ENCODE measurements at places on chromosomes 5 and 9.
A peak's percentile ranks its signal among the peaks of the same experiment; 100 is the strongest.

GRCh38 chr9:2788919-2789318 is 55.0 kb downstream of the PUM3 start:
- no peak for DNase-seq

- DNase-seq: no peak
Measured at GRCh38 chr9:88580961-88581360, 46.0 kb downstream of the NXNL2 start.

GRCh38 chr9:99601571-99602111 is 220.0 kb upstream of the NR4A3 start:
- DNase-seq: no peak

DNA sequence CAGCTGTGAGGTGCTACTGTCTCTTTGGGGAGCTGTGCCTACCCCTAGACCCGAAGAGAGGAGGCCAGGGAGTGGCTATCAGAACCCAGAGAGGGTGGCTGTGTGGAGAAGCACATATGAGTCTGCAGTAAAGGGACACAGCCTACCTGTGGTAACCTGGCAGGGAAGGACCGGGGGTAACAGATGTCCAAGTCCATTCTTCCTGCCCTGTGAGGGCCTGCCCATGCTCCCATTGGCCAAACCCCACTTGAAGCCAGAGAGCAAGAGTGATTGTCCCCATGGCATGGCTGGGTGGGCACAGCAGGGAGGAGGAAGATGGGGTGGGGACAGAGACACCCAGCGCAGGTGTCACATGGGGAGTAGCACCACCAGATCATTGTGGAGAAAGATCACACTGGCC is 39.3 kb downstream of the BOD1 start:
- no peak for DNase-seq

DNA sequence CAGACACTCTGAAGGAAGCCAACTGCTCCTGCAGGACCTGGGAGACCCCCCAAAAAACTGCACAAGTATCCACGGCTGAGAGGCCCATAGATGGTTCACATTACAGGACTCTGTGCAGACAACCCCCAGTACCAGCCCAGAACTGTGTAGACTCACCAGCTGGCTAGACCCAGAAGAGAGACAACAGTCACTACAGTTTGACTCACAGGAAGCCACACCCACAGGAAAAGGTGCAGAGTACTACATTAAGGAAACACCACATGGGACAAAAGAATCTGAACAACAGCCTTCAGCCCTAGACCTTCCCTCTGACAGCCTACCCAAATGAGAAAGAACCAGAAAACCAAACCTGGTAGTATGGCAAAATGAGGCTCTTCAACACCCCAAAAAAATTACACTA is 281.2 kb upstream of the RGMB start:
- DNase-seq: no peak

- no peak for DNase-seq
Measured at GRCh38 chr5:9699681-9700080, 69.5 kb upstream of the TAS2R1 start.

GRCh38 chr9:81849631-81850259 is 78.5 kb upstream of the SPATA31D4 start:
- DNase-seq: no peak

GRCh38 chr9:88322906-88323566 is 65.2 kb upstream of the SPIN1 start:
- DNase-seq: no peak

- DNase-seq: no peak
Measured at GRCh38 chr5:59130431-59130830, 547.6 kb downstream of the RAB3C start.

DNA sequence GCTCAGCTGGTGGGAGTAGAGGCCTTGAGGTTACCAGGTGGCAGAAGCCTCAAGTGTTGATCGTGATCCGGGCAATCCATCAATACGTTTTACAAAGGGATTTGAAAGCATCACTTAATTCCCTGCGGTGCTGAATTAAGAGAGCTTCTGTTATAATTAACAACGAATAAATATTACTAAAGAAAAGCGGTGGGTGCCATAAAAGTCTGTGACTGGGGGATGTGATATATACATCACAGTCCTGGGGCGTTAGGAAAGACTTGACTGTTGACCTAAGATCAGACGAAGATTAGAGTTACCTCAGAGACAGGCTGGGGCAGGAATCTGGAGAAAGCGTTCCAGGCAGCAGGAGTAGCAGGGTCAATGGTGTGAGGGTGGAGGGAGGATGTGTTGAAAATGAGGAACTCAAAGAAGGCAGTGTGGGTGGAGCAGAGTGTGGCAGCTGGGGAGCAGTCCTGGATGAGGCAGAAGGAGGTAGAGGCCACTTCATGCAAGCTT is 6.7 kb upstream of the C5orf63 start:
- DNase-seq: no peak

GRCh38 chr9:120923620-120924328 is 2.8 kb downstream of the TRAF1 start:
- no peak for DNase-seq

GRCh38 chr5:169099801-169100734 is 200.9 kb downstream of the SLIT3 start:
- DNase-seq: no peak

- no peak for DNase-seq
Measured at GRCh38 chr9:93007529-93008058, 50.9 kb upstream of the SUSD3 start.

- DNase-seq: no peak
Measured at GRCh38 chr5:91206734-91207133, 176.4 kb downstream of the ARRDC3 start.

DNA sequence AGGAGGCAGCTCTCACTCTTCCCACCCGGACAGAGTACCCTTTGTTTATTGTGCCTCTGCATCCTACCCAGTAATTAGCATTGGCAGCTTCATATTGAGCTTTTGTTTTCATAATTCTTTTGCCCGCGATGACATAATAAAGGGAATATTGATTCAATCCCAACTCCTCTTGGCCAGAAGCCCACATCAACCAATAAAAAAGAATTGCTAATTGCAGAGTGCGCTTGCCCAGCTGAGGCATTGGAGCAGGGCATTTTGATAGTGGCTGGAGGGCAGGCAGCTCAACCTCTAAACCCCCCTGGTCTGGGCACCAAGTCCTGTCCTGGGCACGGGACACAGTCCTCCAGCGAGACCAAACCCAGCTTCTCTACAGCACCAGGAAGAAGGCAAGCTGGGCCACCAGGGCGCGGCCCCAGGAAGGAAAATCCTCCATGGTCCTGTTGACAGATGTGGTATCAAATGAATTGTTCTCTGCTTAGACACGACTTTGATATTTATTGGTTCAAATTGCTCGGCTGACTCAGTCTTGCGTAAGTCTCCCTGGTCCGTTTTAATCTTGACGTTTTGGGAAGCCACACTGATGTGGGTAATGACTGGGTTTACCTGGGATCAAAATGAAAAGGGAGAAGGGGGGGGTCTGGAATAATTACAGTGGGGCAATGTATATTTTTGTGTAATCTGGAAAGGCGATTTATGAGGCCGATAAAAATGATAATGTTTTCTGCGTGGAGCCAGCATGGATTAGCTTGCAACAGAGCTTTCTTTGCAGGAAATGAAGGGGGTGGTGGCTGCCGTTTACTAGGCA is 220.7 kb upstream of the MSX2 start:
- no peak for DNase-seq

DNA sequence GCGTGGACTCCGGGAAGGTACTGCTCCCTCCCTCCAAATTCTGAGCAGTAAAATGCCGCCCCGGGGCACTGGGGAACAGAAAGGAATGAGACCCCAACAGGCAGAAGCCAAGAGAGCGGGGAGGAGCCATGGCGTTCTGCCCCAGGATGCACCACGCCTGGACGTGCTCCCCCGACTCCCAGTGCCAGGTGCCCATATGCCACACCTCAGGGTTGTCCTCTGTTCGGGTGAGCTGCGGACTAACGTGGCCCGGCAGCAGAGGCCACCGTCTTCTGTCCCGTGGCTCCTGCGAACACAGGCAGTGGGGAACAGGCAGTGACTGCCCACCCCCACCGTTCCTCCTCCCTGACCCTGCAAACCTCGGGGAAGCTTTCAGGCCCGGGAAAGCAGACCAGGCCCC is 4.8 kb downstream of the SURF6 start:
- DNase-seq: no peak

GRCh38 chr5:103385722-103386121 is 127.2 kb downstream of the MACIR start:
- DNase-seq: no peak

DNA sequence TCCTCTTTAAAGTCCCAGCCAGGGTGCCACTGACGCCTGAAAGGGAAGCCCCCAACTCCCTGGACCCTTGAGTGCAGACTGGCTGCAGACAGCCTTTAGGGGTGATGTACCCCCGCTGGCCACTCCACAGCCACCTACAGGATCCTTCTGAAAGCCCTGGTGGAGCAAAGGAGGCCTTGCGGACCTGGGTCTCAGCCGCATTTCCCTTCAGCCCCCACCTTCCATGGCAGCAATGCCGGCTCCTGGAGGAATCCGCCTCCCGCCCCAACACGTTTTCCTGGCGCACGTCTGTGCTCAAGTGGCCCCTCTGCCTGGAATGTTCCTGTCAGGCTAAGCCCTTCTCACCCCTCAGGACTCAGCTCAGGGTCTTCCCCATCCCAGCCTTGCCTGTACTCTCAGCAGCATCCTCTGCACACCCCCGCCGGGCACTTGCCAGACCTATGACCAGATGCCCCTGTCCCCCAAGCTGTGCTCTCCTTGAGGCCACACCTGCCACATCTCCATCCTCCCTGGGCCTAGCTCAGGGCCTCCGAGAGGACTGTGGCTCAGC is 134.1 kb upstream of the RAPGEF1 start:
- DNase-seq: no peak

DNA sequence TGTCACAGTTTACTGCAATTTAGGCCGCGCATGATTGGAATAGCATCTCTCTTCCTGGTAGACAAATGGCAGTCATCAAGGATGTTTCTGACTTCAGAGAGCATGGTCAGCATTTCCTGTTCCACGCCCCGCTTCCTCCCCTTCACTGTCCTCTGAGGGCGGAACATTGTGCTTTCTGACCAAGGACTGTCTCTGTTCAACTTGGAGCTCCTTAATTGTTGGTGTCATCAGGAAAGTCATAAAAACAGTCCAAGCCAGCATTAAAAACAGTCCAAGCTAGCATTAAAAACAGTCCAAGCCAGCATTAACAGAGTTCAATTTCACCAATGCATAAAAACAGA is 301.3 kb upstream of the IRX4 start:
- no peak for DNase-seq

GRCh38 chr9:100465274-100465673 is 7.7 kb upstream of the TMEFF1 start:
- no peak for DNase-seq

DNA sequence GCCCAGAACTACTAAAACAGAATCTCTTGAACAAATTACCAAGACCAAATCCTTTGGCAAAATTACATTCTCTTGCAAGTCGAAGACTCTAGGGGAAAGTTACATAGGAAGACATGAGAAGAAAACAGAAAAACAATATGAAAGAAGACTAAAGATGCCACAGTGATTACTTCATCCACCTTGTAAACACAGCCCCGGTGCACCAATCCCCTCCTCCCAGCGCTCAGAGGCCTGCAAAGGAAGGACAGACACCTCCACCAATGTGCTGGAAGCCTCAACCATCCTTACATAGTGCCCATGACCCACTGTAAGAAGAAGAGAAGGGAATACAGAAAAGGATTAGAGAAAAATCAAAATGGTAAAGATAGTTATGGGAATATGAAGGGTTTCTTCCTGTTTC is 218.5 kb downstream of the SPOCK1 start:
- DNase-seq: no peak

- no peak for DNase-seq
Measured at GRCh38 chr9:85639675-85640186, 102.0 kb downstream of the AGTPBP1 start.

GRCh38 chr5:139458580-139459407 is 3.7 kb downstream of the ECSCR start:
- DNase-seq: no peak

DNA sequence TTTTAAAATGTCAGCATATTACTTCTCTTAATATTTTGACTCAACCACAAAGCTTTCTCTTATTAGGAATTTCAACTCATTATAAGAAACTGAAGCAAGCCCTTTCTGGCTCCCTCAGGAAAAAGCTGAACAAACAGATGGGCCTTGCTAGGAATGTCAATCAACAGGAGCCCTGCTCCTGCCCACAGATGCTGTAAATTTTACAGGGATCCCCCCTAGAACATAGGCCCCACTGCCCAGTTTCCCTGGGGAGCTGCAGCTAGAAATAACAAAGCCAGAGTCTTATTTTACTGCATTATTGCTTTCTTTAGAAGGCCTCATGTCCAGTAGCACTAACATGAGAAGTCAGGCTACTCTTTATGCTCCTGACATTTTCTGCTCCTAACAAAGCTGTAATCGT is 103.8 kb downstream of the PCSK1 start:
- peak; percentile 11 for DNase-seq

- no peak for DNase-seq
Measured at GRCh38 chr5:164358531-164359259, 853.3 kb downstream of the MAT2B start.

GRCh38 chr5:127746756-127747155 is 43.6 kb downstream of the CCDC192 start:
- no peak for DNase-seq

DNA sequence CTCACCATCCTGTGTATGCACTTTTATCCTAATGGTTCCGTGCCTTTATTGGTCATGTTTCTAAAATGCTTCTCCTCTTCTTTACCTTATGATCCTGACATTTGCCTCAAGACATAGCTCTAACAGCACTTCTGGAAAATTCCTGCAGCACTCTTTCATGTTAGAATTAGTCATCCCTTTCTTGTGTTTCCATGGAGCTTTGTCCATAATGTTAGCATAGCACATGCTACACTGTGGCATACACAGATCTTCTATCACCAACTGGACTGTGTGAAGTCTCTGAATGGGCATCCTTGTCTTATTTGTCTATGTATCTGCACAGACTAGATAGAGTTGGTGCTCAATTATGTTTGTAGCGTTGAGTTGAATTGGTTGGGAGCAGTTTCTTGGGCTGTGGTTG is 2.0 kb downstream of the SCGB3A2 start:
- no peak for DNase-seq

DNA sequence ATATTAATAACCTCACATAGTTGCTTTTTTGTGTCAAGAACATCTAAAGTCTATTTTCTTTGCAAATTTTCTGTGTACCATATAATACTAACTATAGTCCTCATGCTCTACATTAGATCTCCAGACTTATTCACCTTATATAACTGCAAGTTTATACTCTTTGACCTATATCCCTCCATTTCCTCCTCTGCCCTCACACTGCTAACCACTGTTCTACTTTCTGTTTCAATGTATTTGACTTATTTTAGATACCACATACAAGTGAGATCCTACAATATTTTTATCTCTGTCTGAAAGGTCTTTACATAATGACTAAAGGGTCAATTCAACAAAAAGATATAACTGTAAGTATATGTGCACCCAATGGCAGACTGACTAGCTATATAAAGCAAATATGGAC is 789.7 kb upstream of the ZNF608 start:
- DNase-seq: no peak

GRCh38 chr5:158537366-158537765 is 562.4 kb downstream of the EBF1 start:
- no peak for DNase-seq

- no peak for DNase-seq
Measured at GRCh38 chr9:107710546-107710945, 221.0 kb upstream of the KLF4 start.

- DNase-seq: peak; percentile 59
Measured at GRCh38 chr5:106862450-106863193, 808.1 kb downstream of the EFNA5 start.
